ENCODE measurements at places on chromosomes 5 and 9.

DNA sequence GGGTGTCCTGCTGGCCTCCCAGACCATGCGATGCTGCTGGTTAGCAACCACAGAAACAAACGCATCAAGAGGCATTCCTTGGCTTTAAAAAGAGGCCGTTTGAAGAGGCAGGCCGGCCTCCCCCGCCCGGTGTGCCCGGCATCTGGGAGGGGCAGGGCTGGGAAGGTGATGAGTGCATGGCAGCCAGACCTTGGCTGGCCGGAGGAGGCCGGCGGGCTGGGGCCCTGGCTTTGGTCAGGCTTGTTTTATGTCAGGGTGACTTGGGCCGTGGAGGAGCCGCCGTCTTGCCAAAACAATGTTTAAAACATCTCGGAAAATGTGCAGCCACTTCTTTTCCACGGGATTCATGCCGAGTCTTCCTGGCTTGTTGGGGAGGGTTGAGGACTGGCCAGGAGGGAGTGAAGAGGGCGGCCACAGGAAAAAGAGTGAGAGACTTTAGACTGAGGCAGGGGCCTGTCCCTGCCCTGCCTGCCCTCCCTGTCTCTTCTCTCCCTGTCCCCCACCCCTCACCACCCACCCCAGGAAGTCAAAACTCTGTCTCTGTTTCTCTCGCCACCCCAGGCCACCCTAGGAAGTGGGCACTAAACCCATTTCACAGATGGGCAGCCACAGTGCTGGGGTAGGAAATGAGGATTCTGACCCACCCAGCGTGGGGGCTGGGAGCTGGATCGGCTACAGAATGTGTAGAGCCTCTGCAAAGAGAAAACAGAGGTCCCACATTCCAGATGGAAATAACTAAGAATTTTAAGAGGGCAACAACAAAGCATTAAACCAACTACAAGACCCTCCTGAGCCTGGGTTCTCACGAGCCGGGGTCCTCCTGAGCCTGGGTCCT, 143.0 kb downstream of the RXRA start:
- DNase-seq: no peak

GRCh38 chr9:115988701-115989100, 164.9 kb upstream of the PAPPA start:
- no peak for DNase-seq

DNA sequence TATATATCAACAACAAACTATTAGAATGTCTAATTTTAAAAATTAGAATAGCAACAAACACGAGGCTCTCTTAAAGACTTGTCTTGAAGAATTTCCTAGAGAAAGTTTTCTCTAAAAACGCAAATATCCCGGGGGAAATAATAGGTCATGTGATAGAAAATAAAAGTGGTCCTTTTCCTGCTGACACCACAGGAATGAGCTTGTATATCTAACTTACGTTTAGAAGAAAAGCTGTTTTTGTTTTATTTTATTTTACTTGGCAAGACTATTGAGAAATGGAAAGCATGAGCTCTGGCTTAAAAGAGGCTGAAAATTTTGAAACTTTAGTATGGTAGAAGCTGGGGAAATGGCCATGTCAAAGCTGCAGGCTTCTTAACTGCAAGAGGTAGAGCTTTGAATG, 465.0 kb downstream of the AGTPBP1 start:
- no peak for DNase-seq

GRCh38 chr5:111535879-111536549, 23.7 kb upstream of the STARD4 start:
- DNase-seq: no peak

DNA sequence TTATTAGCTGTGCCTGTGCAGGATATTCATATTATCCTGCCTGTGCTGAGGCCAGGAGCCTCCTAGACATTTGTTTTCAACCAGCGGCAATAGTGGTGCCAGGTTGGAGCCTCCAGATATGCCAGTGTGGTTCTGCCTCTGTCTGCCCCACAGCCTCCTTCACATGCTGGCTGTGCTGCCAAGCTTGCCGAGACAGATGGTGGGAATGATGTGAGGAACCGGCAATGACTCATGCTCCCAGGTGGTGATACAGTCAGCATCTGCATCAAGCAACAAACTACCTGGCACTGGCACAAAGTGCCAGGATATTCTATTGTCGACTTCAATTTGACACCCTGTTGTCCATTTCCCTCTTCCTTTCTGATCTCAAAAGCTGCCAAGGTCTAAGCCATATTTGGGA, 285.7 kb downstream of the CHSY3 start:
- no peak for DNase-seq

Data from activated CD4-positive, alpha-beta T cell treated with anti-CD3 and anti-CD28 coated beads, Interleukin-2, amount 50 U/mL, for 4 hours (primary cell).